ENCODE measurements at places on chromosomes 7 and 10. TPM values are rescaled to one million over a fixed set of nuclear protein-coding genes. Genes with fewer than 3 reads are reported as not detected.

Gene OR2A42
- polyA plus RNA-seq = 0.20 TPM

Gene GPR15LG
- polyA plus RNA-seq = not detected

Gene WDR86
- polyA plus RNA-seq = 0.34 TPM

Gene INA
- 0.16 TPM for polyA plus RNA-seq

- DNase-seq = no peak
Measured at GRCh38 chr10:30537586-30537985, 92.0 kb downstream of the LYZL2 start.

GRCh38 chr10:60605476-60605875 is 172.8 kb upstream of the CDK1 start:
- no peak for DNase-seq

DNA sequence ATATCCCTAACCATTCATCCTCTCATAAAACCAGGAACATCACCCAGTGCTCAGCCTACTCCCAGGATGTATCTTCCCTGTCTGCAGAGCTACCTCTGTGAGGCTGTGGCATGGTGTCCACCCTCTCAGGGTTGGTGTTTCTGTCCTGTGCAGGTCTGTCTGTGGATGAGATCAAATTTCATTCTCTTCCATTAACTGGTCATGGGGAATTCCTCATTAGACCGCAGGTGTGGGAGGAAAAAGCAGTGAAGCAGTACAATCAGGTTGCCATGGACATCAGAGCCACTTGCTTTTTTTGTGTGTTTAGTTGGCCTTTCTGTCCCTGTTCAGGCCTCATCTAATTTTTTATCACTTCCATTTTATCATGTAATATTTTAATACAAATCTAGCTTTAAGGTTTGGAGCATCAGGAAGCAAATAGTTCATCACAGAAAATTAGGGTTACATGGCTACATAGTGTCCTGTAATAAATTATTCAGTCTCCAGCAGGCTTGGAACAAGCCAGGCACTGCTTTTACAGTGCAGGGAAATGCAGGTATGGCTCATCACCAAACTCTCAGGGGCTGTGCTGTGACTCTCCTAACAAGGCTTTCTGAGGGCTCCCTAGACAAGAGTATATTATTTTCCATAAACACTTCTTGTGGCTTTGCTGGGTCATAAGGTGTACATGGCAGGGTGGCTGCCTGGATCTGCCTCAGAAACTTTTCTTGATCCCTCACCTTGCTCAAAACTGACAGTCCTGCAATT is 594.9 kb upstream of the IGFBP3 start:
- no peak for DNase-seq

- no peak for DNase-seq
Measured at GRCh38 chr7:138023618-138024342, 21.9 kb upstream of the CREB3L2 start.

DNA sequence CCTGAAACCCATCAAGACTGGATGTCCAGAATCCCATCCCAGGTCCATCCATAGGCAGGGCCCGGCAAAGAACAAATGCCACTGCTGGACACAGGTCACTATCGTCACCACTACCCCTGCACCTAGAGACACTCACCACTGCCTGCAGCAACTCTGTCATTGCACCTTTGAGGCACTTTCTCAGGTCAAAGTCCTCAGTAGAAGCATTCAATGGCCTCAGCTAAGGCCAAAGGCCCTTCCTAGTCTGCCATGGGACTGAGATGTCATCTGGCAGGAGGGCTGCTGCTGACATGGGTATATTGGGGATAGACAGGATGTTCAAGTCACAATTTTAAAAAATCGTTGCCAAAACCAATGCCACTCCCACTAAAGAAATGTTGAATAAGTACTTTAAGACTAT is 58.7 kb downstream of the GPAM start:
- DNase-seq = no peak

GRCh38 chr7:117169907-117170306 is 153.0 kb downstream of the WNT2 start:
- DNase-seq = no peak

- DNase-seq = no peak
Measured at GRCh38 chr7:137097111-137097510, 228.7 kb downstream of the CHRM2 start.

GRCh38 chr7:132751244-132751647 is 175.0 kb upstream of the PLXNA4 start:
- no peak for DNase-seq

DNA sequence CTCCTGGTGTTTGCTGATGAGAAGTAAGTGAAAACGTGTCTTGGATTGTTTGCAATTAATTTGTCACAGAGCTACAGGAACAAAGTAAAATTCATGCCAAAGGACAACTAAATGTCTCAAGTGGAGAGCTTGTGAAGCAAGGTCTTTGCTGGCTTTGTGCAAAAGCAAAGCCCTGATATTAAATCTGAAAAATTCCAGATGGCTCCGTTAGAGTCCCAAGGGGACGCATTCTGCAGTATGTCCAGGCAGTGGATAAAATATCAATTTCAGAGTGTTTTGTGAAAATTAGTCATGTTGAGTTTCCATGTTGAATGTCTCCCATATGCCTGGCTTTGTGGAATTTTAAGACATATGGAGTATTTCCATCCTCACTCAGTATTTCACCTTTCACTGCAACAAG is 102.5 kb upstream of the PTN start:
- no peak for DNase-seq

DNA sequence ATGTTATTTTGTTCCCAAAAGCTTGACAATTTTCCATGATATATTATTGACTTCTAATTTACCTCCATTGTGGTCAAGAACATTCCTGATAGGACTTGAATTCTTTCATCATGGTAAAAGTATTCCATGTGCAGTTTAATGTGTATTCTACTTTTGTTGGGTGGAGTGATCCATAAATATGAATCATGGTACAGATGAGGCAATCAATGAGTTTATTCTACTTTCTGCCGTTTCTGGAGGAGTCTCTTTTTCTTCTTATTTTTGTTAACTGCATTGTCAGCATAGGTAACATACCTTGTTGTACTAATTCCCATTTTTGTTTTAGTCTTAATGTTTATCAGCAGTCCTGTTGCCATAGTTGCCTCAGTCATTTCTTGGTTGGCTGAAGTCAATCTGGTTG is 69.6 kb downstream of the SHOC2 start:
- DNase-seq = no peak

DNA sequence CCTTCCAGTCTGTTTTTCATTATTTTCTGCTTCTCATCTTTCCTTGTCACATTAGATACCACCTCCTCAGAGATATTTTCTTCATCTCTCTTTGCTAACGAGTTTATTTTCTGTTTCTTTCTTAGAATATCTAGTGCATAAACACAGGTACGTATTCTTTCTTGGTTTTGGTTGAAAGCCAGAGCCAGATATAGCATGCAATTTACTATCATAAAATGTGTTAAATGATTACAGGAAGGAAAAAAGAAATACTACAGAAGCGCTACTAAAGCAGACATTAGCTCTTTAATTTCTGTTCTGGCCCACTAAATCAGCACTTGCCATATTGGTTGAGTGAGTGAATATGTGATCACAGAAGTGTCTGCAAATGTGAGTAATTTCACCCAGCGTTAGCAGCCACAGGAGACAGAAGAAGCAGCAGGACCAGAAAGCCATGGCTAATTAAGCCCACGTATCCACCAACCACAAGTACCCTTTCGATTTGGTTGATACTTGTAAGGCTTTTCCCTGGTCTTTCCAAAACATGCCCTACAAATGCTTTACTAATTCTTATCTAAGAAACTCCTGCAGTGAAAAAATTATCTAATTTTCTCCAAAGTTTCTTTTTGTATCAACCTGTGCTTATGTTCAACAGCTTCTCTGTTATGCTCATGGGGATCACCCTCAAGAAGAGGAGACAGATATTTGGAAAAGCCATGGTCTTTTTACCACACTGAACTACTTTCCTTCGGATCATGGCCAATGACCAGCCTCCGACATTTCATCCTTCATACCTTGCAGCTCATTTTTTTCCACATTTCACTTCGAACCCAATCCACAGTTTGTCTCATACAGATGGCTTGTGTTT is 23.1 kb upstream of the MACC1 start:
- DNase-seq = no peak

- no peak for DNase-seq
Measured at GRCh38 chr10:106712988-106713387, 451.5 kb downstream of the SORCS1 start.
